ENCODE measurements at places on chromosomes 2 and 18.

- no peak for DNase-seq
These were observed 190.1 kb upstream of the SP5 start for GRCh38 chr2:170524828-170525565.

DNA sequence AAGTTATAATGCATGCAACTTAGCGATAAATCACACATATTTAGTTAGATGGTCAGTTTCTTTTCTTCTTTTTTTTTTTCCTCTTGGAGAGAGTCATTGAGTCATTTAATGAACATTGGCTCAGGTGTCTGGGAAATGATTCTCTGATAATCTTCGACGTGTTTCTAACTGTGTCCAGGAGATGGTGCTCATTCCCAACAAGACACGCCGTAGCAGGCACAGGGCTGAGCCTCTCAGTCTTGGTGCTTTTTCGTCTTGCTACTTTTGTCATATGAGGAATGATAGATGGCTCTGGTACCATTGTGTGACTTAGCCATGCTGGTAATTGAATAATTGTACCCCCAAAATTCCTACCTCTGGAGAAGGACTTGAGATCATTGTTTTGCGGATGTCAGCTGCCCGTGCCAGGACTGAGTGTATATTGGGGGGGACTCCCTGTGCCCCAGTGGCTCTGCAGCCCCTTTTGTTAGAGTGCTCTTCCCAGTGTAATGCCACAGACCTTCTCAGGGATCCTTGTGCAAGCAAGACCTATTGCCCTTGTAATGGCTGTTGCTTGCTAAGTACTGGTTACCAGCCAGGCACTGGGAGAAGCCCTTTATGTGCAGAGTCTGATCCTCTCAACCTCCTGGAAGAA lies 107.6 kb upstream of the CYRIA start:
- DNase-seq, result peak; percentile 54

DNA sequence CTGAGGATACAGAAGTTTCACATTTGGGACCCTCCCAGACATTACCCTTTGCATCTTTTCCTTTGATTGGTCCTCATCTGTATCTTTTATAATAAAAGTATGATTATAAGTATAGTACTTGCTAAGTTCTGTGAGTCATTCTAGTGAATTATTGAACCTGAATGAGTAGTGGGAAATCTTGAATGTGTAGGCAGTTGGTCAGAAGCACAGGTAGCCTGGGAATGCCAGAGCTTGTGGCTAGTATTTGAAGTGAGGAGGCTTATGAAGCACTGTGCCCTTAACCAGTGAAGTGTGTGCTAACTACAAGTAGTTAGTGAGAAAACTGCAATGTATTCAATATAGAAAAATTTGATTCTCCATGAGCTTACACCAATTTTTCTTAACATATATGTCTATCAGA lies 257.6 kb downstream of the GRB14 start:
- no peak for DNase-seq

DNA sequence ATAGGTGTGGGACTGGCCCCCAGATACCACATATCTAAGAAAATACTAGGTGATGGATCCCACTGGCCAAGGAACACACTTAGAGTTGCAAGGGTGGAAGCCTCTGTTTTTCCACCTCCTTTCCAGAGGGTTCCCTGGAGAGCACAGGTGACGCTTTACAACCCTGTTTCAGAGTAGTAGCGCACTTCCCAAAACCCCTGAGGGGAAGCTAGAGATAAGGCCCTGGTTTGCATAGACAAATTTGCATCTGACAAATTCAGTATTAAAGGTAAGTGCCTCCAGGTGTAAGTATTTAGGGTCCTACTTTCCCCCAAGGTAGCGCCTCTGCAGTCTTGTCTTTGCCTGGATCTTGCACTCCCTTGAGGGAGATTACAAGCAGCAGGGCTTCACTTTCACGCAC lies 474 bp upstream of the CERKL start:
- DNase-seq, result no peak

GRCh38 chr18:13269013-13269280 lies 50.4 kb downstream of the LDLRAD4 start:
- DNase-seq, result no peak

DNA sequence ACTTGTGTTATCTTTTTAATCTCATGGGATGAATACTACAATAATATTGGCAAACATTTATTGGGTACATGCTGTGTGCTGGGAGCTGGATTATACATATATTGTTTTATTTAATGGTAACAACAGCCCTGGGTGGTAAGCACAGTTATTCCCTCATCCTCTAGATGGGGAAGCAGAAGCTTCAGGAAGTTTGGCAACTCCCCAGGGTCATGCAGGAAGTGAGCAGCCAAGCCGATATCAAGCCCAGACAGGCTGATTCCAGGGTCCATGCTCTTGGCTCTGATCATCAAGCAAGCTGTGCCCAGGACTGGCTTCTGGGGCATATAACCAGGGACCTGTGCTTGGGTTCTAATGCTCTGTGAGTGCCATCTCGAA lies 155.8 kb downstream of the ZNF516 start:
- DNase-seq, result no peak

DNA sequence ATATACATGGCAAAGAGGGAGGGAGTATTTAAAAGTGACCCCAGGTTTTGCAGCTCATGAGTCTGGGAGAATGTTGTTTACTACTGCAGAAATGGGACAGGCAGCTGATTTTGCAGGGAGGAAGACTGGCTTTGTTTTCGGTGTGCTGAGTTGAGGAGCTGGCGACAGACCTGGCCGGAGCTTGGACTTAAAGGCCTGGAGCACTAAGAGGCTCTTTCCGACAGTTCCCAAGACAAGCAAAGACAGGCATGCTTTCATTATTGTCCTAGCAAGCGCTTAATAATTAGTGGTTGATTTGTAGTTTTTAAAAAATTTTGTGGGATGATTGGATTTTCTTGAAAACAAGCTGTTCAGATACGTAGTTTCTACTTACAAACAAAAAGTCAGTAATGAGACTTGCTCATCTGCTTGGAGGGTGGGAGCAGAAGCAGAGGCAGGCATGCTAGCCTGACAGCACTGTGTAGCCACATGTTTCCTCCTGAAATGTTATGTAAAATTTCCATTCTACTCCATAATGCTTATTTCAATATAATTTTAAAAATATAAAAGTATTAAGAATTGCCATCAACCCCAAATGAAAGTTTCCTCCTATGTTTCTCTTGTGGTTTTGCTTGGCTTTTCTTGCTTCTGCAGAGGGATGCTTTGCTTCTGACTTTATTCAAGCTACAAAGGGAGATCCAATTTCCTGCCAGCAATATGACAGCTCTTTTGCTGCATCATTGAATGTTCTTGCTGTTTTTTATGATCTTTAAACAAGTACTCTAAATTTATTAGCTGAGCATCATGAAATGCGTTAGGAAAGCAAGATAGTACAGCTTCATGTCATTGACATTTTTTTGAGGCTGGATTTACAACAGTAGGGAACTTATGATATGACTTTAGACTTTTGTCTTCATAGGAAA lies 75.8 kb downstream of the PHLPP1 start:
- no peak for DNase-seq

Measured in NT2/D1 (cell line).